Activated CD4-positive, alpha-beta memory T cell treated with anti-CD3 and anti-CD28 coated beads for 36 hours (primary cell): ENCODE measurements at places on chromosomes 6 and 20. TPM values are rescaled to one million over a fixed set of nuclear protein-coding genes. Genes with fewer than 3 reads are reported as not detected.

The LRRC73 gene
- 0.12 TPM for total RNA-seq

The CGA gene
- total RNA-seq, result not detected

DNA sequence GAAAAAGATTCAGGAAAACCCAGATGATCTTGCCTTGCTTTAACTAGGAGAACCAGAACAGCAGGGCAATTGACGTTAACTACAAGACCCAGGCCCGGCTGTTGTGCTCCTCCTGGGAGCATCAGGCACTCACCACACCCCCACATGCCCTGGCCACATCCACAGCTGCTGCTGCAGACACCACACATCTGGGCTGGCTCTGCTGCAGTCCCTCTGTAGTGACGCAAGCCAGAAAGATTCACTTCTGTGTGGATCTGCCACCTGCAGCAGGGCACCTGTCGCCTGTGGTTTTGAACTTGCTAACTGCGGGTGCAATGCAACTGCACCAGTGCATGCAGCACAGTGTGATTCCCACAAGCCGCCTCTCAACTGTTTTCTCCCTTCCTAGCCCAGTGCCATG lies 228.8 kb downstream of the SYNDIG1 start:
- no peak for DNase-seq

- DNase-seq, result no peak
Measured at GRCh38 chr6:63436356-63436755, 116.6 kb upstream of the LGSN start.

DNA sequence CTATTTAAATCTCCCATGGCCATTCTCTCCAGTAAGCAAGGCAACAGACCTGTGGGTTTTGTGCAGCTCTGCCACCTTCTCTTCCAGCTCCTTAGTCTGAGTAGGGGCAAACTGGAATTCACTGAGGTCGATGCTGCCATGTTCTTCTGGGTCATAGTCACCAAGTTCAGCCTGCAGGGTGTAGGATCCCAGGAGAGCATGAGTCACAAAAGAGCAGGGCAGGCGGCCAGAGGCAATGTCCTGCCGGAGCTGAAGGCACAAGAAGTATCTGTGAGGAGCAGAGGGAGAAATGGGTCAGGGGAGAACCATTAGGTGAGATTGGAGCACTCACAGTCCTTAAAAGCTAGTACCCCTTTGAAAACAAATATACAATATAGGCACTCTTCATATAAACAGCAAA lies 73.7 kb downstream of the SMLR1 start:
- DNase-seq, result no peak

DNA sequence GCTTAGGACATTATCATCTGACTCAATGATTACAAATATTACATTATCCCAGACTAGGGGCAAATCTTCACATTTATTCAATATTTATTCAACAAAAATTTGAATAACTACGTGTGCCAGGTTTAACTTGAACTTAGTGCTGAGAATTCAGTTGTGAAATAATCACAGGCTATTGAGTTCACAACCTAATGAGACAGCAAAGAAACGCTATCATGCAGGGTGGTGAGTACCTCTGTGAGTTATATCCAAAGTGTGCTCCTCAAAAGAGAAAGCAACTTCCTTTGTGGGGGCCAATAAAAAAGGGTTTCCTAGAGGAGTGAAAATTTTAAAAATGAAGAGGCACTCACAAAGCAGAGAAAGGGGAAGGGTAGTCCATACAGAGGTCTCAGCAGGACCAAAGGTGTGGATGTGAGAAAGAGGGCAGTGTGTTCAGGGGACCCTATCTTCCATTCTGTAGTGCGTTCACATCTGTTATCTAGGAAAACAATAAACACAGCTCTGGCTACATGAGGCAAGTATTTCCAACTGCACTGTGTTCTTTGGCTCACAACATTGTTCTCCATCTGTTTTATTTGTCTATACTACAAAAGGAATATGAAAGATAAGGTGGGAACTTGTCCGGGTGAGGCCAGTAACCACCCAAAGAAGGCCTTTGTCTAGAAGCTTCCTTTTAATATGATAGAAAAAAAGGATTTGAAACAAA lies 155.4 kb upstream of the MARCKS start:
- no peak for DNase-seq

DNA sequence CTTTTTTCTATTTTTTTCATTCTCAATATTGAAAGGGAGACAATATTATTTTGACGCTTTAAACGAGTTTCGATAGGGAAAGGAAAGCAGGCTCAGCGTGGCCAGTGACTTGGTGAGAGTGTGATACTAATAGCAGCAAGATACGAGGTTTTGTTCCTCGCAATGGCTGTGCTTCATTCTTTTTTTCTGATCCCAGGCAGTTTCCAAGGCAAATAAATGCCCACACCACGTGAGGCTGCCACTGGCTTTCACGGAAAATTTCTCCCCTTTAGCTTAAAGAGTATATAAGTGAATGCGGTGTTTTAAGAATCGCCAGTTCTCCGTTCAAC lies 196.4 kb upstream of the ZNF184 start:
- no peak for DNase-seq

DNA sequence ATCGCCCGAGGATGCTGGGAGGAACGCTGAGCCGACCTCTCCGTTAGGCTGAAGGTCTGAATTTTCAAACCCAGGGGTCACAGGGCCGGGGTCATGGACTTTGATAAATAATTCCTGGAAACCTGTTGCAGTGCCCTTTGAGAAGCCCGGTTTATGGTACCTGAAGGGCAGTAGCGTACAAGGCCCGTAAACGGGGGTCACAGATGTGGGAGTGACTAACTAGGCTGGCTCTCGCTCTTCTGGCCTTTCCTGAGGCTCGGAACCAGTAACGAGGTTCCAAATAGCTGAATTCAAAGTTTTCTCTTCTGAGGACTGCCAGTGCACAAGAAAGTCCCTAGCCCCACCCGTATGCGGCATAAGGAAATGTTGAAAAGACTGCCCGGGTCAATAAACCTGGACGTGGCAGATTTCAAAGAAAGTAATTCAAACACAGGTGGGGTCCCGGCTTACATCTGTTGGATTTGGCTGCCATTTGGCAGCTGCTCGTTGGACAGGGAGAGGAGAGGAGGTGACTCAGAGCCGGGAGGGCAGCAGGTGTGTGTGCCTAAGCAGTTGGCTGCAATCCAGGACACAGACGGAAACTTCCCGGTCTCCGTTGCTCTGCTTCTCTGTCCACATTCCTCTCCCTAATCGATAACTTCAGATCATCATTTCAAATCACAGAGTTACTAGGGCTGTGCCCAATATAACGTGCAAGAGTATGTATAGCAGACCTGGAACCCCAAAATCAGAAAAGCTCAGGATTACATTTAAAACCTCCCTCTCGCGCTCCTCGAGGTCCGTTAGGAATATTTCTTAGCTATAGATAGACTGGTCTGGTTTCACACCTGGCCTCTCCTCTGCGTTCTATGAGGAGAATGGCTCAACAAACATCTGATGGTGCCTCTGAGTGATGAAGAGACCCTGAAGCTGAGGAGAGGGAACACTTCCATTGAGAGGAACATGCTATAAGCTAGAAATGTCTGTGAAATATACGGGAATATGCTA lies 765 bp upstream of the GMDS start:
- peak; percentile 72 for DNase-seq

- no peak for DNase-seq
Measured at GRCh38 chr6:155194399-155194798, 69.4 kb upstream of the CLDN20 start.

The RSPO3 gene
- not detected for total RNA-seq

DNA sequence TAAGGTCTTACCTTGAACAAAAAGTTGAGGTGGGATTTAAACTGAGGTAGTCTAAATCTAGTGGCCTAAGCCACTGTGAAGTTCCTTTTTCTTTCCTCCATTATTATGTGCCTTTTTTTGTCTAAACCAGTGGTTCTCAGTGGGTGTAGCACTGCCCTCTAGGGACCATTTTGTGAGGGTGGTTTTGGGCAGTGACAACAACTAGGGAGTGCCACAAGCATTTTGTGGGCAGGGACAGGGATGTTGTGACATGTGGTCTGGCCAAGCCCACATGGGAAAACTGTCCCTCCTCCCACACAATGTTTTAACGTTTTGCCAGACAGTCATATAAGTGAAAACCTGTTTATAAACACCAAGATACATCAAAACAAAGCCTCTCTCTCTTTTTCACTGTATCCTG lies 899.4 kb upstream of the FLRT3 start:
- no peak for DNase-seq

The GABRR1 gene
- total RNA-seq, result not detected

- no peak for DNase-seq
Measured at GRCh38 chr6:25958700-25959162, 3.9 kb upstream of the TRIM38 start.

- no peak for DNase-seq
Measured at GRCh38 chr6:116705917-116706316, 24.9 kb downstream of the KPNA5 start.

GRCh38 chr20:38199501-38200390 lies 34.7 kb upstream of the TGM2 start:
- DNase-seq, result no peak

DNA sequence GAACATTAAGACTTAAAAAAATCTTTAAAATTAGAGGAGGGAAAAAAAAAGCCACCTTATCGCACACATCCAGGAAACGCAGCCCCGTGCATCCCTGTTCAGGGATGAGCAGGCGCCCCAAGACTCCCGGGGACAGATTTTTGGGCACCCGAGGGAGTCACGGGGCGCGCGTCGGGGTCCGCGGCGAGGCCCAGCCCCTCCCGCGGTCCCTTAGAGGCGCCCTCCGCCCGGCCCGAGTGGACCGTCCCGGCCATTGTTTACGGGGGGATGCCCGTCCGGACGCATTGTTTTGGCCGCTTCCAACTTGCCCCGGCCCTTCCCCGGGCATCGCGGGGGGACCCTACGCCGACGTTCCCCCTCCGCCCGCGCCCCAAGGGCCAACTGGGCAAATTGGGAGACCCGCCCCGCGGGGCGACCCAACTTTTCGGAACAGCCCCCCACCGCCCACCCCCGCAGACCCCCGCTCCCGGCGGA lies 610 bp downstream of the ZNF217 start:
- peak; percentile 37 for DNase-seq

DNA sequence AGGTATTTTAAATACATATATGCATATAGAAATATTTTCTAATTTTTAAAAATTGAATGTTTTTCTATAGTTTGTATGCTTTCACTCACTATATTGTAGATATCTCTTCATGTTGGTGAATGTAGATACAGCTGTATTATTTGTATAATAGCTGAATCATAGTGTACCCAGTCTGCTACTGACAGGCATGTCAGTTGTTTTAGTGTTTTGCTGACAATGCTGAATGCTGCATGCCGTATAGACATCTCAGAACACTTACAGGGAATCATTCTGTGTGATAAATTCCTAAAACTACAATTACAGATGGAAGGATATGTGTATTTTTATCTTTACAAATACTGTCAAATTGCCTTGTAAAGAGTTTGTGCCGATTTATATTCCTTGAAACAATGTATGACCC lies 175.4 kb downstream of the SIM1 start:
- no peak for DNase-seq

DNA sequence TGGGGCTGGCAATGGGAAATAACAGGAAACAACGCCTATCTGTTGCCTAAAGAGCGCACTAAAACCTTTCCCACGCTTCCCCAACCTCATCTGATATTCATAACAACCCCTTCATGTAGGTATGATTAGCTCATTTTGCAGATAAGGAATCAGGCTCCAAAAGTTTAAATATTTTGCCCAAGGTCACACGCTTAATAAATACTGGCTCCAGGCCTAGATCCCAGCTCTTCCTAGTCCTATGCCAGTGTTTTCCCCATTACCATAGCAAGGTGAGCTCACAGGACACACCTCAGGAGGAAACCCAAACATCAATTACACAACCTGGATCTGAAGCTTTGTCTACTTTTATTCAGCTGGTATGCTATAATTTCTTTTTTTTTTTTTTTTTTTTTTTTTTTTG lies 19.6 kb downstream of the MBOAT1 start:
- no peak for DNase-seq

DNA sequence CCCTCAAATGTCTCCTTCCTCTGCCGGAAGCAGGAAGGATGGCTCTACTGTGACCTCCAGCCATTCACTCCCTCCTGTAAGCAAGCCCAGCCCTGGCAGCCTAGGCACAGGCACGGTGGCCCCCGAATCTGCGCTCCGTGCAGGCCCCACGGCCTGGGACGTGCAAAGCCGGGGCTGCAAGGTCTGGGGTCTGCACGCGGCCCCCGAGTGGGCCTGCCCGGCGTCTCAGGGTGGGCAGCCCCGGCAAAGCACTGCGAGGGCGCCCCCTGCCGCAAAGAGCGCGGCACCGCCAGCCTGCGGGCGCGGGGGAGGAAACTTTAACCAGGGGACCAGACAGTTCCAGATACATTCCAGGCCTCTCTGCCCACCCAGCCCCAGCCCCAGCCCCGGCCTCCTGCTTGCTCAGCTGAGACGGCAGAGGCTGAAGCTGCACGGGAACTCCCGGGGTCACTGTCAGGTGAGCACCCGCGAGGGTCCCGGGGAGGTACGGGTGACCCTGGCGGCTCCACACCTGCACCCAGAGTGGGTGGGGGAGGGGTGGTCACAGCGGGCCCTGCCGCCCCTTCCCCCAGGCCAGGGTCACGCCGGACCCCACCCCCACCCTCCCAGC lies 98.8 kb downstream of the ASXL1 start:
- DNase-seq, result peak; percentile 20

- no peak for DNase-seq
Measured at GRCh38 chr20:44942264-44942973, 17.8 kb downstream of the TOMM34 start.

- DNase-seq, result no peak
Measured at GRCh38 chr6:49423817-49424216, 39.2 kb downstream of the MMUT start.

- DNase-seq, result no peak
Measured at GRCh38 chr6:1129131-1129530, 182.8 kb upstream of the FOXQ1 start.

The GRM1 gene
- not detected for total RNA-seq

DNA sequence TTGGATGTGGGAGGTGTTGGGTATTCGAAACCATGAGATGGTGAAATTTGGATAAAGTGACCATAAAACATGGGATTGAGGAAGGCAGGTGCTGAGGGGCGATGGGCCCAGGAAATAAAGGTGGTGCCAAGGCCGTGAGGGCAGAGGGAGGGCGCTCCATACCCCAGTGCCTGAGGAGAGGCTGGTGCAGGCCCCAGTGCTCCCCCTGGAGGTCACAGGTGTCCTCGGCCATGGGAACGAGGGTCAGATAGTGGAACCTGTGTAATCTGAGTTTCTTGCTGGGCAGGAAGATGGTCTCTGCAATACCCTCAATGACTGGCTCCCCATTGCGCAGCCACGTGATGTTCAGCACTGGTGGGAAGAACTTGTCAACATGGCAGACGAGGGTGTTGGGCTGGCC lies 16.2 kb downstream of the HLA-DPB1 start:
- DNase-seq, result peak; percentile 71

DNA sequence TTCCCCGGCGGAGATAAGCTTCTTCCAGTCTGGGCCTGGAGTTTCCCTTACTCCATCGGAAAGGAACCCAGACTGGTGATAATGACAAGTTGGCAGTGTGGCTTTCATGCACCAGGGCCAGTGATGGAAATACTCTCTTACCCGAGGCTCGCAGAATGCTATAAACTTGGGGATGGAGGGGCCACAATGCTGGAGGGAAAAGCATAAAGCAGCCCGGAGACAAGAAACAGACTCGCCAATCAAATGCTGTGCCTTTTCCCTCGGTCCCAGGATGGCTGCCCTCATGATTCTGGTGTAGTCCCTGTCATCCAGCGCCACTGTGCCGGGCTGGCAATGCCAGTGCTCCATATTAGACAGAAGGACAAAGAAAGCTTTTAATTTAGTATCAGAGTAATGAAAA lies 325.6 kb downstream of the THBS2 start:
- no peak for DNase-seq

The XKR7 gene
- not detected for total RNA-seq

- DNase-seq, result no peak
Measured at GRCh38 chr20:58360936-58361335, 28.1 kb upstream of the VAPB start.
